NCI-H2227 treated with DMSO at 0.1 percent for 48 hours (cell line): ENCODE measurements at places on chromosomes 4 and X.

DNA sequence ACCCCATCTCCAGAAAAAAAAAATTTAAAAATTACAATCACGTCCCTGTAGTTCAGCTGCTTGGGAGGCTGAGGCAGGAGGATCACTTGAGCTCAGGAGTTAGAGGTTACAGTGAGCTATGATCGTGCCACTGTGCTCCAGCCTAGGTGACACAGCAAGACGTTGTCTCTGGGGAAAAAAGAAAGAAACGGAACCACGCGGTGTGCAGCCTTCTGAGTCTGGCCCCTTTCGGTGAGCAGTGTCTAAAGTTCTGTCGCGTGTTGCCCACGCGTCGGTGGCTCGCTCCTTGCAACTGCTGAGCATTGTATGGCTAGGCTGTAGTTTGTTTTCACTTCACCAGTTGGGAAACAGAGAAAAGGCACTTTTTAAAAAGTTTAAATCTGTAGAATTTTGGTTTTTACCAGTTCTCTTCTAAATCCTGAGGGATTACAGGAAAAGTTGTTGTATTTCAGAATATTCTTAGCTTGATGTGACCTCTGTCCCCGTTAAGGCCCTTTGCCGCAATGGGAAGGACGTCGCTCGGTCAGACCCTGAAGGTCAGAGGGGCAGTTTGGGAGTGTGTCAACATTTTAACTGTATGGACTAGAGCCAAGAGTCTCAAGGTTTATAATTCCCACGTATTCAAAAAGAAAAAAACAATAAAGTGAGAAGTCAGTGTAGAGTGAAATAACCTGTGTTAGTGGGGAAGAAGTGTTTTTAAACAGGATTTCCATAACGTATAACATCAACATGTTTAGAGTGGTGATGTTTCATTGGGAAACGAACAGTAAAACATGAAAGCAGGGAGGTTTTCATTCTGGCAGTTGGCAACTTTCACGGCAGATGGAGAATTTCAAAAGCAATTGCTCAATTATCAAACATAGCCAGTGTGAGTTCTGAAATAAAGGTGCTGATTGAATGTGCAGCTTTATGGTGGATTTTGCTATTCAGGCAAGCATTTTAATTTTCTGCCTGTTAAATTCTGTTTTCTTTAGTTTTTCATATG lies 45.8 kb upstream of the MSANTD1 start:
- DNase-seq = no peak

DNA sequence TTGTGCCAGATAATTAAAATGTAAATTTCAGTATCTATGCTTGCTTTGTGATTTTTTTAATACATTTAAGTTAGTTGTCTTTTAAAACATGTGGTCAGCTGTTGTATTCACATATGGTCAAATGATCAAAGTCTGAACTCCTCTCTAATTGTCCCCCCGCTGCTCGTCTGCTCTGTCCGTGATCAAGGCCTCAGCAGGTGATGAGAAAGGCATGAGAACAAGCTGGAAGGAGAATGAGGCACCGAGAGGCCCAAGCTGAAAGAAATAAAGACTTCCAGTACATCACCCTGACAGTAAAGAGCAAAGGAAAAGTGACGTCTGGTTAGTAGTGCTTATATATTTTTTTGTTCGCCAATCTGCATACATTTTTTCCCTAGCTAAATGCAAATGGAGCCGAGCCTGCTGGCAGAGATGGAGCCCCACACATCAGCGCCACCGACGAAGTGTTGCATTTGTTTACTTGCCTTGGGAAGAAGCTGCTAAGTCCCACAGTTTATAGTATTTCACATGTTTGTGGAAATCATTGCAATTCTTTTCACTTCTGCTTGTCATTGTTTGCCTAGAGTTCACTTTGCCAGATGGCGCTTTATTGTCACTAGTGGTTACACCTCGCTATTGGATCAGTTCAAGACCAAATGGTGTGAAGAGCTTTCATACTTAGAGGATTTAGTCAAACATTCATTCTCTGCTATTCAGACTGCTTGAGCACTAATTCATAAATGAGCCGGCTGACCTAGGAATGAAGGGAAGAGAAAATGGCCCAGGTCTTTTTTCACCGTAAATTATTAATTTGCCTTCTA lies 181.5 kb downstream of the ZIC3 start:
- no peak for DNase-seq

GRCh38 chr4:186203406-186203805 lies 12.0 kb downstream of the CYP4V2 start:
- no peak for DNase-seq

- DNase-seq = no peak
Measured at GRCh38 chrX:15911734-15912550, 57.3 kb upstream of the AP1S2 start.

GRCh38 chrX:20571611-20572010 lies 304.9 kb upstream of the RPS6KA3 start:
- no peak for DNase-seq

DNA sequence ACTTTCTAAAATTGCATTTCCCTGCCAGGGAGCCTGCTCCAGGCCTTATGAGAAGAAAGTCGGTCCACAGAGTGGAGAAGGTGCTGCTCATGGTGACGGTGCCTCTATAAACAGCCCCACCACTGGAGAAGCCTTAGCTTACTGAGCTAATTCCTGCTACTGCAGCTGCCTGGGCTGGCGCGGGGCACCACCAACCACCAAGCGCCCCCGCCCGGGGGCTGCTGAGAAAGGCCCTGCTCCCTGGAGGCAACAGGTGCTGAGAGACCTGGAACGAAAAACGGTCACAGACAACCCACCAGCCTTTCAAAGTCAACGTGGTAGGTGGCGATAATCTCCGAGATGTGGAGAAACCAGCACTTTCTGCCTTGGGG lies 2.9 kb downstream of the HCFC1 start:
- DNase-seq = no peak

DNA sequence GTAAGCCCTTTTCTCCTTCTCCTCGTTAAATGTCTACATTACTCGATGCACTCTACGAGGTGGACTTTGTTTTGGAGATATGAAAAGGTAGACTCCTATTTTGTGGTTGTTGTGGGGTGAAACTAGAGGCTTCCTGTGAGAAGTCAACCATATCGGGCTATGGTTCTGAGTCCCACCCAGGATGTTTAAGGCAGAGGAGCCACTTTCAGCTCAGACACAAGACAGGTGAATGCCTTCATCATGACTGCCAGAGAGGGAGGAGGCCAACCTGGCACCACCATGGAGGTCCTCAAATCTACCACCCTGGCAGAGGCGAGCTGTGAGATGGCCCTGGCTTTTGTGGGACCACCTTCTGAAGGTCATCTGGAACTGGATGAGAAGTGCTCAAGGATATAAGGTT lies 154.4 kb upstream of the KLF3 start:
- no peak for DNase-seq

DNA sequence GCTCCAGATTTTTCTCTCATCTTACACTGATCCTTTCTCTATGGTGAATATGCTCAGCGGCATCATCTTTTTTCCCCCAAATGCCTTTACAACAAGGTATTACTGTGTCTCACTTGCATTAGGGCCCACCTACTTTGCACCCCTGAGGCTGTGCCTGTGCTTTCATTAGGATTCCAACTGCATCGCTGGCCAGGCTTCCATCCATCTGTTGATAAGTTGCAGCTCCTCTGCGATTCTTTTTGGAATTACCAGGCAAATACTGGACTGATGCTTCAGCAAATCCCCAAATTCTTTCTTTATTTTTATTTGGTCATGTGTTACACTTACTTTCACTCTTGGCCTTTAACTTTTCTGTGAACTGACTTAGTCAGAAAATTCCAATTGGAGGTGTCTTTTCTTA lies 77.3 kb downstream of the AFF2 start:
- no peak for DNase-seq

- DNase-seq = no peak
Measured at GRCh38 chr4:181798536-181798935, 444.7 kb upstream of the TENM3 start.

DNA sequence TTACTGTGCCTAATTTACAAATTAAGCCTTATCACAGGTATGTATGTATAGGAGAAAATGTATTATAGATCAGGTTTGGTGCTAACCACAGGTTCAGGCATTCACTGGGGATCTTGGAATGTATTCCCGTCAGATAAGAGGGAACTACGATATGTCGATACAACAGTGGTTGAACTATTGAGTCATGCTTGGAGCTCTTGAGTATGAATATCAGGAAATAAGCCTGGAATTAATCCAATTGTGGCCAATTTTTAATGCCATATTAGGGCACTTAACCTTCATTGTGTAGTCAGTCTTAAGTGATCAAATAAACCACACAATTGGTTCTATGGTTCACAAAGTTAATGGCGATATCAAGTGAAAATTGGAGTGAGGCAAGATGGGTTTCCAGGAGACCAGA lies 556.5 kb downstream of the IL1RAPL1 start:
- no peak for DNase-seq

GRCh38 chr4:38453253-38453881 lies 210.6 kb upstream of the KLF3 start:
- no peak for DNase-seq

DNA sequence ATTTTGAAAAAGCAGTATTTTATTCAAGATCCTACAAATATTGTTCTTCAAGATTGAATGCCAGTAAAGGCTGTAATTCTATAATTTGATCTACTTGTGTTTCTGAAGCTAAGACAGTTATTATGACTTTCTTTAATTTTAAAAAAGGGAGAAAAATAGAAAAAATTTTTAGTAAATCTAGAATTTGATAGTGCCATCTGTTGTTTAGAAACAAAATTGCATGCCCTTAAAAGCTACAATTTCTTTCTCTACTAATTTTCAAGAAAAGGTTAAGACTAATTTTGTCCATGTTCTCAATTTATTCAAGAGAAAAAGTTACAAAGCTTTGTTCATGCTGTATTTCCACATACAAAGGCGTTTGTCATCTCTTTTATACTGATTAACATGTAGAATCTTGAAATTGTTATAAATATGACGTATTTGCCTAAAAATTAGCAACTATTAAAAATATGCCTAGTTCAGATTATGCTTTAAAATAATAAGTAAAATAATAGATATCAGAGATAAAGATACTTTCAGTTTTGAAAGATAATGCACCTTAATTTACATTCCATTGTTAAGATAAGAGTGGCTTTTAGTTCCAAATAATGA lies 25.6 kb upstream of the MMRN1 start:
- DNase-seq = no peak

DNA sequence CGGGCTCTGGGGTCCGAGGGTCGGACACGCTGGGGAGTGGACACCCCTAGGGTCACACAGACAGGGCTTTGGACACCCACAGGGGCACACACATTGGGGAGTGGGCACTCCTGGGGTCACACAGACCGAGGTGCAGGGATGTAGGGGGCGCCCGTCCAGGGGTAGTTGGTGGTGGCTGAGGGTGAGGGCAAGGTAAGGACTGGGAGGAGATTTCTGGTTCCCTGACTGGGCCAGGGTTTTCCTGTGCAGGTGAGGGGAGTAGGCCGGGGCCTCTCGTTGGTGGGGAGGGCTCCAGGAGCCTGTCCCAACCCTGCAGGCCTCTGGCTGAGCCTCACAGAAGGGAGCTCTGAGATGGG lies 21.9 kb upstream of the WDR45 start:
- DNase-seq = no peak

GRCh38 chrX:124407226-124407625 lies 60.9 kb downstream of the SH2D1A start:
- no peak for DNase-seq

DNA sequence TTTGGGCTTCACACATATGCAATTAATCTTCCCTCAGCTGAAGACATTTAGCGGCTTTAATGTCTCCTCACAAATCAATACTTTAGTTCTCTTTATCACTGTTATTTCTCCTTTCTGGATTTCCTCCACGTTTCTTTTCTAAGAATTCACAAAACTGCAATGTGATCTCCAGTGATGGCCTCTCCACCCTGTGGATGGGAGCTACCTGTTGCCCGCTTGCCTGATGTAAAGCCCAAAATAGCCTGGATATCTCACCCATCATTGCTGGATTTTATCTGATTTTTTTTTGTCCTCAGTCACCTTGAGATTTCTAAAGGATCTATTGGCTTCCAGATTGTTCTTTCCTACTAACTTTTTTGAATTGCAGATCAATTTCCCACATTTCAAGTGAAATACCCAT lies 129.3 kb upstream of the FAM241A start:
- DNase-seq = no peak

- peak; percentile 12 for DNase-seq
Measured at GRCh38 chrX:34656842-34657725, at the start of gene TMEM47. Gene TMEM47 (minus strand): TSS chrX:34657285. CDS start chrX:34657029, 256 bp downstream.

GRCh38 chr4:25106363-25107151 lies 53.7 kb downstream of the SEPSECS start:
- DNase-seq = no peak

- DNase-seq = no peak
Measured at GRCh38 chr4:40461879-40462278, 126.7 kb downstream of the CHRNA9 start.

DNA sequence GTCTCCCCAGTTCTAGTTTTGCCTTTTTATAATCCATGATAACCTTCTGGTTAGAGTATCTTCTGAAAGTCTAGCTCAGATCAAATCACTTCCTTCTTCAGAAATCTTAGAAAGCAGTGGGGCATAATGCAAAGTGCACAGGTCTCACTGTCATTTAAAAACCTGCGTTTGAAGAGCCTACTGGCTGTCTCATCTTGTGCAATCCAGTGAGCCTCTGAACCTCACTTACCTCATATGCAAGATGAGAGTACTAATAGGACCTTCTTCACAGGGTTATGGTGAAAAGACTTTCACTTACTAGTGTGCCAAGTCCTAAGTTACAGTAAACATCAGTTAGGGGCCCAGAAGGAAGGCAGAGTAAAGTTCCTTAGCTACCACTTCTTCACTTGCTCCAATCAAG lies 131.4 kb downstream of the ENOX2 start:
- DNase-seq = no peak

DNA sequence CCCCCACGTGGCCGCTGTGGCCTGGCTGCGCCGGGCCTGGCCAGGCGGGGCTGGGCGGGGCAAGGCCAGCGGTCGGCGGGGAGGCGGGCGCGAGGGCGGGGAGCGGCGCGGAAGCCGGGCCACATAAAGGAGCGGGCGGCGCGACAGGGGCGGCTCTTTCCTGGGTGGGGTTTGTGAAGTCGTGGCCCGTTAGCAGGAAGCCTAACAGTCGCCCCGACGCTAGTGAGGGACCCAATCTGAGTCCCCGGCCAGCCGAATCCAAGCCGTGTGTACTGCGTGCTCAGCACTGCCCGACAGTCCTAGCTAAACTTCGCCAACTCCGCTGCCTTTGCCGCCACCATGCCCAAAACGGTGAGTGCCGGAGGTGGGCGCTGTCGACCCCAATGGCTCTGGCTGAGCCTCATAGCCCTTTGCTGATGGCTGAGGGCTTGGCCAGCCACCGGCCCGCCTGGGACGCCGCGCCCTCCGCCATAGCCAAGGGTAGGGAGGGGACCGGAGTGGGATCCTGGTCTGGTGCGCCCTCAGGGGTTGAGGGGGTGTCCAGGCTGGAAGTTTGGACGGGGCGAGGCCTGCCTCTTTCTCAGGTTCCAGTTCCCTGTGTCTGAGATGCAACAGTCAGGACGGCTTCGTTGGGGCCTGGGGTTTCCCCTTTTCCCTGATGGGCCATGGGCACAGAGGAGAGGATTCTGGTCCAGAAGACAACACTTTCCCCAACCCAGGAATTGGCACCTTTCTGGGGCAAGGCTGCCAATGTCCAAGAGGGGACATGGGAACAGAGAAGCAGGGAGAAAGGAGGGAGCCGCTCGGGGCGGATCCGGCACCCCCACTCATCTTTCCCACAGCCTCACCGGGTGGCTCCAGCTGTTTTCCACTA lies at the start of gene MSN:
MSN (plus strand) TSS at position 152 of the 874 bp plus-strand sequence; CDS start at position 340, 188 bp downstream.
- DNase-seq = no peak
